Kidney tubule cell (primary cell): ENCODE measurements at places on chromosomes 12 and 14.

- DNase-seq = no peak
These were observed 231.0 kb downstream of the ALG10B start for GRCh38 chr12:38547586-38547985.

- DNase-seq = peak; percentile 50
These were observed 15.3 kb downstream of the AREL1 start for GRCh38 chr14:74697543-74697942.

GRCh38 chr14:104938960-104939359 is 14.3 kb downstream of the PLD4 start:
- DNase-seq = no peak

DNA sequence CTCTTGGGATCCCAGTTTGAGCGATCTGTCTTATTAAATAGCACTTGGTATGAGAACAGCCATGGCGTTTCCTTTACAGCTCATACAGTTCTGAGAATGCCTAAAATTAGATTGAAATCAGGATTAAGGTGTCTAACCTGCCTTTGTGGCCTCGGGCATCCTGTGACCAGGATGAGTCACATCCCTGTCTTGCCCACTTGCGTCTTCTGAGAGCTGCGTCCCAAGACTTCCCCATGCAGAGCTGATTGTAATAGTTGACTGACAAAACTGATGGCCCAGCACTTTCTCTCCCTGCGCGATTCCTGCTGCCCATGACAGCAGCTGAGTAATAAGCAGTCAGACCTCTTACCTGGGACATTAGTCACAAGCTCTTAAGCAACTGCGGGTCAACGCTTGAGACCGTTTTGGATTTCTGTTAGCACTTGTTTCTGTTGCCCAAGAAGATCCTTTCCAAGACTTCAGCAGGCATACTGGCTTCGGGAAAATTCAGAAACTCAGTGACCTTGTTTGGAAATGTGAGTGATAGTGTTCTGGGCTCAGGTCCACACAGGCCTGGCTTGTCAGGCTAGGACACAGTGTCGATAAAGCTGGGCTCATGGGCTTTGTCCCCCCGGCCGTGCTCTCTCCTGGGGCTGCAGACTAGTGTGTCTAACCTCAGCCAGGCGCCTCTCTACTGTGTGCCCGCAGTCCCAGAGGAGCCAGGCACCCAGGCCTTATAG is 169.9 kb upstream of the HIF1A start:
- peak; percentile 100 for DNase-seq

- no peak for DNase-seq
These were observed 74.5 kb downstream of the VWF start for GRCh38 chr12:6049992-6050391.
